Dorsolateral prefrontal cortex (tissue), 122 donors: ENCODE measurements at places on chromosomes 16 and 17.

DNA sequence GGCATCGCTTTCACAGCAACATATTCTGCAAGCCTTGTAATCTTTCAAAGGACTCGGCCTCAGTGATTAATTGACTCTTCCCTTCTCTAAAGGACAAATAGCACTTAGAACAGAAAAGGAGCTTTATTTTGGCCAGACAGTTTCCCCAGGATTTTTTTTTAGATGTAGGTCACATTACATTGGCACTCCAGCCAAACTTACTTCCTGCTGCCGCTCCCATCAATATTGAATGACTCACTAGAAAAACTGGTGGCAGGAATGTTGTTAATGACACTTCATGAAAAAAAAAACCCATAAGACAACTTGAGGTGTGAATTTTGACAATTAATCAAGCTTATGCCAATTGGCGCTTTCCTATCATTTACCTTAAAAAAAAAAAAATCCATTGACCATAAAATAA is 432.6 kb downstream of the TOX3 start:
- DNase-seq, result no peak

DNA sequence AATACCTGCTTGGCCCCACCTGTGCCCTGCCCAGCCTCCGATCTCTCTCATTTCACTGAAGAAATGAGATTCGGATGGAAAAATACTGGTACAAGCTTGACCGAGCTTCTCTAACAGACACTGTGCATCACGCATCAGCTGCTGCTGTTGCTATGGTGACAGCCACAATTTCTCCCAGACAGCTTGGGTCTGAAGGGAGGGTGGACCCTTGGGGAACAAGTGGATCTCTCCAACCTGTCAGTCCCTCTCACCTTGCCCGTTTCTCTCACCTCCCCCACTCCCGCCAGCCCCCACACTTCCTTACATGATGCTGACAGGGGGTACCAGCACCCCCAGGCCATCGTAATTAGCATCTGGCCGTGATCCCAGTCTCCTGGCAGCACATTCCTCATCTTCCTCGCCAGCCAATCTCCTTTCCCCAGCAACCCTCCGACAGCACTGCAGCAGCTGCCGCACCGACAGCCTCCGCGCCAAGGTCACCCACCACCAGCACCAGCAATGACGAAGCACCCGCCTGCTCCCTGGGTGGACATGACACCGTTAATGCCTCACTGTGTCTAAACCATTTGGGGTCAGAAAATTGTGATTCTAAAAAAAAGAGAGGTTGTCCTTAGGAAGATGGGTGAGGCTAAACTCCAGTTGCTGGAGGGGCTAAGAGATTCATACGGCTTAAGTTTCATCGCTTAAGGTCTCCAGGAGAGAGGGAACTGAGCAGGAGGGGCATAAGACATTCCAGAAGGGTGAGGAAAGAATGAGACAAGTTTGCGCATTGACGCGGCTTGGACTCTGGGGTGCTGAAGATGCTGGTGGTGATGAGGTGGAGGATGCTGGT is 58.6 kb upstream of the TNRC6A start:
- DNase-seq, result peak; percentile 85

- no peak for DNase-seq
Measured at GRCh38 chr16:88725609-88726407, 19.5 kb downstream of the CTU2 start.

GRCh38 chr16:1908184-1908583 is 10.0 kb downstream of the HS3ST6 start:
- DNase-seq, result no peak

GRCh38 chr17:1947229-1947742 is 77.8 kb downstream of the RTN4RL1 start:
- DNase-seq, result no peak

GRCh38 chr17:68418876-68419275 is 38.4 kb downstream of the WIPI1 start:
- DNase-seq, result no peak

- DNase-seq, result no peak
Measured at GRCh38 chr16:2874032-2874911, 8.7 kb upstream of the FLYWCH2 start.

DNA sequence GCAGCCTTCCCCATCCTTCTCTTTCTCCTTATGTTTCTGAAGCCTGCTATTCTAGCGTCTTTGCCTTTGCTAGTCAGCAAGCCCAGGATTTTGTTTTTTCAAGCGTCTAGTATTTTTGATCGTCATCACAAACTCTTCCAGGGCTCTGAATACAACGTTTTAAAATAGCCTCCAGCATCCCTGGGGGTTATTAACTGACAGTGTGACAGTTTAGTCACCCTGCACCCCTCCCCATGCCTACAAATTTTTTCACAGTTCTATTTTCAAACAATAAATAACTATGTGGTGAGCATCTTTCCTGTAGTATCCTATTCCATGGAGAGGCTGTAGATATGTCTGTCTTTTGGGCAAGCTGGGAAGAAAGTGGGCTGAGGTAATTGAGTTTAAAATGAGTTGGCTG is 280.9 kb downstream of the MAP2K4 start:
- DNase-seq, result no peak

DNA sequence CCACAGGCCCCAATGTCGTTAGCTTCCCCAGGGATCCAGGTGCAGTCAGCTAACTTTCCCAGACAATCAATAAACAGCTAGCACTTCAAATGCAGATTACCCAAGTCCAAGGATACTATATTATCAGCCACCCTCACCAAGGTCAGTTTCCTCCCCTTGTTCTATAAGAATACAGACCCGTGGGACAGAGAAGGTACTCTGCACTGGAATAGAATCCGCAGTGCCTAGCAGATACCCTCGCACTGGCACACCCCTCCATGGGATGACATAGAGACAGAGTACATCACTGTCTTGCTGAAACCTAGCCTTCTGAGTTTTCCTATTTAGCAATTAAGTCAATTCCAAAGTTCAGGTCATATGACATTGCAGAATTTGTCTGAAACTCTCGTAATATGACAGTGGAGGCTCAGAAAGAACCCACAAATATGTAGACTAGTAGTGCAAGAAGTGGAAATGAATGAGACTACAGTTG is 40.0 kb upstream of the ABCA10 start:
- no peak for DNase-seq

GRCh38 chr17:55734128-55734781 is 11.6 kb upstream of the TMEM100 start:
- no peak for DNase-seq

GRCh38 chr17:19013806-19014627 is 9.5 kb upstream of the FAM83G start:
- no peak for DNase-seq

- DNase-seq, result no peak
Measured at GRCh38 chr17:39769974-39770587, 32.3 kb downstream of the GRB7 start.

DNA sequence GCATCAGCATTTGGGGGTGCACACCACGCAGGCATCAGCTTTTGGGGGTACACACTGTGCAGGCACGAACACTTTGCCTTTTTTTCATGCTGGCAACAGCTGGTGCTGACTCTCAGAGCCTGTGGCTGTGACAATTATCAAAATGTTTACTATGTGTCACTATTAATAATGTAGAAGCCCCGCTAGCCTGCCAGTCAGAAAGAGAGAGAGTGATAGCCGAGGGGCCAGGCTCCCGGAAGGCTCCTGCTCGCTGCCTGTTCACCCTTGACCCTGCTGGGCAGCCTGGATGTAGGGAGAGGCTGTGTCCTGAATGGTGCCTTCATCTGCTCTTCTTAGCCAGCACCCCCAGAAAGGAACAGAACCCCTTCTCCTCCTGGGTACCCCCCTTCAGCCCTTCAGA is 61.9 kb downstream of the SDK2 start:
- no peak for DNase-seq

GRCh38 chr16:30523768-30524574 is 2.4 kb downstream of the ZNF768 start:
- DNase-seq, result no peak

- DNase-seq, result no peak
Measured at GRCh38 chr17:77501101-77501566, 360.4 kb downstream of the SEC14L1 start.

DNA sequence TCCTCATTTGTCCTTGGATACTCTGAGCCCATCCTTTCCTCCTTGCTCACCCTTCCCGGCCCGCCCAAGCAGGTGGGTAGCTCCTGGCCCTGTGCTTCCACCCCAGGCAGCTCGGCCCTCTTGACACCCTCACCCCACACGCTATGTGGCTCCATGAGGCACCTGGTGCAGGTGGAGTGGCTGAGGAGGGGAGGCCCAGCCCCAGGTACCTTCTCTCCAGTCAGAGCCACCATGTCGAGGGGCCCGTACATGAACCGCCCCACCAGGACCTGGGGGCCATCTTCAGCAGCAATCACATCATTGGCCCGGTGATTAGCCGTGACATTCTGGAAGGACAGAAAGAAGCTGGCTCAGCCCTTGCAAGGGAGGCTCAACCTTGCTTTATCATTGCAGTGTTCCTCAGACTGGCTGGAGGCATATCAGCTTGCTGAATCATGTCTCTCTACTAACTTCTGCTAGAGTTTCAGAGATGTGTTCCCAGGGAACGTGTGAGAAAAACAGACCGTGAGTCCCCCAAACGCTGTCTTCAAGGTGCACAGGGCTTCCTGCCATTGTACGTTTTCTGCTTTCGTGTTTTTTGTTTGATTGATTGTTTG is 20.3 kb downstream of the PIMREG start:
- DNase-seq, result no peak

- no peak for DNase-seq
Measured at GRCh38 chr16:17173281-17173680, 297.5 kb downstream of the XYLT1 start.

GRCh38 chr16:53950677-53951076 is 246.7 kb downstream of the FTO start:
- no peak for DNase-seq

- DNase-seq, result no peak
Measured at GRCh38 chr17:64739316-64740058, 77.4 kb upstream of the SMURF2 start.

DNA sequence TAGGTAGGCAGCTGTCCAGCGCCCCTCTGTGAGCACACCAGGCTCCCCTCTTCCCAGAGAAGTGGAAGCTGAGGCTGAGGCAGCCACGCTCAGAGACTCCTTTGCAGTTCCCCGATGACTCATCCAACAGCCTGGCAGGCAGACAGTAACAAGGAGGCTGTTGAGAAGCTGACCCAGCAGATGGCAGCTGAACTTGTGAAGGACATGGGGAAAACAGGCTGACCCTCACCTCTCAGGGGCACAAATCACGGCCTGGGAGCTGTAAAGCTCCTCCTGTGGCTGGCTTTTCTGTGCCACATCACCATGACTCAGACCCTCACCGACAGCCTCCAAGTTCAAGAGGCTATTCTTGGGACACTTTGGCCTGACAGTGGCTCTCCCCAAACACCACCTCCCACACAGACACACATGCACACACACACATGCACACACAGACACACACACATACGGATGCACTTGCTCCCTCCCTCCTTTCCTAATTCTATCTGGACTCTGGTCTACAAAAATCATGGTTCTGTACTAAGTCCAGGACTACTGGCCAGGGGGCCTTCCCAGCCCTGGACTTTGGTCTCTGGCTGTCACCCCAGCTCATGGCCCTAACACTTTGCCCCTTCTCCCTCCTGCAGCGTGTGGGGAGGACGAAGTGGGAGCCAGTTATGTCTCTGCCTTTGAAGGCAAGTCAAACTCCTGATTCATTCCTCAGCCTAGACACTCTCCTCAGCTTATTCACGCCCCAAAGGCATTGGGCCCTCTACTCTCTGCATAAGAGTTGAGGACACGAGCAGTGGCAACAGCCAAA is 23.2 kb downstream of the MAP3K14 start:
- peak; percentile 47 for DNase-seq

DNA sequence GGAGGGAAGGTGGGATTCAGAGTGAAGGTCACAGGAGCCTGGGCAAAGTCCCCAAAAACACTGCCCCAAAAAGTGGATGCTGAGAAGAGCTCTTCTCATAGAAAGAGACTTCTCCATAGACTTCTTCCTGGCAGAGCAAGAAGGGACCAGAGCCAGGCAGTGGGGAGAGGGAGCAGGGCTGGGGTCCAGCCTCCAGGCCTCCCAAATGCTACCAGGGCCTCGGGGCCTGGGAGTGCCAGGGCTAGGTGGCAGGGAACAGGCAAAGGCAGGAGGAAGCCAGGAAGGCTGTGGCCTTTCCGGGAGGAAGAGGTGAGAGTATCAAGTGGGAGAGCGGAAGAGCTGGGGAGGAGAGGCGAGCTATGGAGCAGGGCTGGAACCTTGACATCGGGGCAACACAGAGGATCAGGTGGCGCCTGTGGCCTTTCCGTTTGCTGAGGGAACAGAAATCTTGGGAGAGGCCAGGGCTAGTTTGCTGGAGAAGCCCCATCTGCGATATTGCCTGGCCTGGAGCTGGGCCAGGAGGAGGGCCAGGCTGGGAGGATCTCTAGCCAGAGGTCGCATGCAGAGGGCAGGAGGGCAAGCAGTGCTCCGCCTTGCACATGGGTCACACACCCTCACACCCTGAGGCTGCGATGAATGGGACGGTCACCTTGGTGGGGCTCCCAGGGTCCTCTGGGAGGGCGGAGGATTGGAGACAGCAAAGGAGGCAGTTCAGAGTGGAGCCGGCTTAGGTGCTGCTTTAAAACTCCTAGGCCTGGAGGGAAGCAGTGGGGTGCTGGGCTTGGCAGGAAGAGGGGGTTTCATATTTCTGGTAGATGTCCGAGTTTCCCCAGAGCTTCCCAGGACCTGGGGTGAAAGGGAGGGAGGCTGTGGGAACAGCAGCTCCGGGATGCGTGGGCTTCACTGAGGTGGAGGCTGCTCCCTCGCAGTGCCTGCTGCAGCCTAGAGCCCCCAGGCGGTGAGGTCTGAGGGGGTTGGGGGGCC is 3.4 kb downstream of the SLC16A5 start:
- DNase-seq, result no peak

GRCh38 chr17:50064253-50065001 is 8.5 kb downstream of the ITGA3 start:
- no peak for DNase-seq

DNA sequence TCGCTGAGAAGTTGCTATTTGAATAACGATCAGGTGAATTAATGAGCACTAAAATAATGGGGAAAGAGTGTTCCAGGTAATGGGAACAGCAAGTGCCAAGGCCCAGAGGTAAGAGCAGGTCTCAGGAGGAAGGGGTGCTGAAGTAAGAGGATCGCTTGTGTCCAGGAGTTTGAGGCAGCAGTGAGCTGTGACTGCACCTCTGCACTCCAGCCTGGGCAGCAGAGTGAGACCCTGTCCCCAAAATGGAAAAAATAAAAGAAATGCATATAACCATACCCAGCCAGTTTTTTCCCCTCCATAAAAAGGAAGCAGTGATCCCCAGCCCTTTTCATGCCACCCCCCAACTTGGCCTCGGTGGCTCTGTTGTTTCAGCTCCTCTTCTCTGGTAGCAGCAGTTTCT is 16.8 kb upstream of the HAS3 start:
- no peak for DNase-seq

- DNase-seq, result peak; percentile 67
Measured at GRCh38 chr16:22188595-22189442, 17.3 kb upstream of the EEF2K start.
